ENCODE measurements at places on chromosomes 4 and X. TPM values are rescaled to one million over a fixed set of nuclear protein-coding genes. Genes with fewer than 3 reads are reported as not detected.

SEPSECS gene
- total RNA-seq: 13.8 TPM

CACNA1F gene
- not detected for total RNA-seq

TSR2 gene
- 7.6 TPM for total RNA-seq

PLP2 gene
- total RNA-seq: 31.0 TPM

MYL5 gene
- total RNA-seq: 39.3 TPM

INTU gene
- 4.5 TPM for total RNA-seq

AFAP1 gene
- total RNA-seq: 56.9 TPM

TSPAN6 gene
- total RNA-seq: 111 TPM

GAGE12F gene
- total RNA-seq: not detected

BST1 gene
- not detected for total RNA-seq

UGT2B10 gene
- total RNA-seq: not detected

CXorf49 gene
- not detected for total RNA-seq

DIAPH2 gene
- total RNA-seq: 56.1 TPM

BANK1 gene
- 0.27 TPM for total RNA-seq

SPARCL1 gene
- 228 TPM for total RNA-seq

GAGE12E gene
- total RNA-seq: not detected

CSAG1 gene
- total RNA-seq: not detected

ARAP2 gene
- 43.1 TPM for total RNA-seq

SPANXC gene
- total RNA-seq: not detected

MEPE gene
- not detected for total RNA-seq

XKRX gene
- 2.2 TPM for total RNA-seq

PDLIM3 gene
- 81.9 TPM for total RNA-seq

GLOD5 gene
- not detected for total RNA-seq

NAT8L gene
- 1.9 TPM for total RNA-seq

BGN gene
- total RNA-seq: 67.1 TPM

MAGEC2 gene
- total RNA-seq: not detected

SOWAHB gene
- total RNA-seq: 34.3 TPM

CXorf65 gene
- not detected for total RNA-seq

DCLK2 gene
- total RNA-seq: 3.5 TPM

G3BP2 gene
- total RNA-seq: 110 TPM

SMIM10L2A gene
- 0.32 TPM for total RNA-seq

UGT2B11 gene
- not detected for total RNA-seq

XG gene
- total RNA-seq: 0.41 TPM

PRKG2 gene
- 8.2 TPM for total RNA-seq

REELD1 gene
- total RNA-seq: not detected

RIPPLY1 gene
- total RNA-seq: not detected

DUSP9 gene
- total RNA-seq: not detected
